Left kidney (tissue), 8 donors: ENCODE measurements at places on chromosomes 16 and 17.

DNA sequence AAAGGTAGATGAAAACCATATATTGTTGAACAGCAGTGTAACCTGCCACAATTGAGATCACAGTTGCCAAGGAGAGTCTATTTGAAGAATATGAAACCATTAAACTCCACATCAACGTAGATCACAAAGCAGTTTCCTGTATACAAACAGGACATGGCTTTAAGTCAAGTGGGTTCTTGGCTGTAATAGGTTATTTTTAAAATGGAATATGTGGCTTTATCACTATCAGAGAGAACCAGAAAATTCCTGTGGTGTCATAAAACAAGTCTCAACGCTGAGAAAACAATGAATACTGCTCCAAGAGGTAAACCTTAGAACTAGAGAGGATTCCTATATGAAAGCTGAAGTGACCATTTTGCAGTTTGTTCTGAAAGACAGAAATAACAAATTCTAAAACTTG, 999.7 kb downstream of the CDH11 start:
- DNase-seq, result no peak

DNA sequence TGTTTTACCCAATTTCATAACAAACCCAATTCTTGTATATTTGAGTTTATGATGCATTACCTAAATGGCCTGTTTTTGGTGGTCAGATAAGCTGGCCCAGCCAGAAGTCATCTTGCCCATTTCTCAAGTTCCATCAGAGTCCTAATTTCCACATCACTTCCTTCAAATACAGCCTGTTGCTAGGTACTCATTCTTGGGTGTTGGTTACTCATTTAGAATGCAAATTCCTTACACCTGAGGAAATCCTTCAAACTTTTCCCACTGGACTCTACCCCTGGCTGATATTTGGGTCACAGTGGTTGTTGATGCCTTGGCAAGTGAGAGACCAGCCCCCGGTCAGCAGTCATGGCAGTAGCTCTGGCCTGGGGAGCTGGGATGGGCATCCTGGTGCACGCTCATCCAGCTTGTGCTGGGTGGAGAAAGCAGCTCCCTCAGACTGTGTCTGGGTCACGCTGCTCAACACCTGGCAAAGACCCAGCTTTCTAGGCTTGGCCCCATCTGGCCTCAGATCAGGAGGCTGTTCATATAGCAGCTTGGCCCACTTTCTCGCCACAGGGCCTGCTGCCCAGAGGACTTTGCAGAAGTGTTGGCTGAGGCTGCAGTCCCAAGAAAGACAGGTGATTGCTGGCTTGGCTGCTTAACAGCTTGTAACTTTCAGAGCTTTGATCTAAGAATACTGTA, 25.8 kb downstream of the WSB1 start:
- DNase-seq, result no peak

GRCh38 chr17:63966646-63967264, 6.0 kb downstream of the SCN4A start:
- no peak for DNase-seq

DNA sequence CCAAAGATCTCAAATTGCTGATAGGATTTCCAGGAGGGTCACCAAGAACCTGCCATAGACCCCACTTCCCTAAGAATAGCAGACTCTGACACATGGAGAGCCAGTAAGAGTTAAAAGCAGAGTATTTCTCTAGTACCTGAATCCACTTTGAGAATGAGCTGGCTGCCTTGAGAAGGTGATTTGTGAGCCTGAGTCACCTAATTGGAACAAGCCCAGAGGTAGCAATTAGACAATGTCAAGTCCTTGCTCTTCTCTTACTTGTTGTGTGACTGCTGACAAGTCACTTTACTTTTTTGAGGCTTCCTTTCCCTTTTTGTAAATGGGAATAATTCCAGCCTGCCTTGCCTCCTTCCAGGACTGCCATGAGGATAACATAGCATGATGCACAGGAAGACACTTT, 76.1 kb upstream of the ASIC2 start:
- DNase-seq, result no peak

- DNase-seq, result no peak
Measured at GRCh38 chr16:53971616-53972015, 267.7 kb downstream of the FTO start.

GRCh38 chr16:88381820-88382451, 823 bp upstream of the ZNF469 start:
- no peak for DNase-seq
